CD4-positive, alpha-beta T cell treated with Interleukin-15 for 4 hours (primary cell): ENCODE measurements at places on chromosomes 11 and 22.

- no peak for DNase-seq
Observed at GRCh38 chr11:134794192-134794591, 382.1 kb upstream of the B3GAT1 start.

DNA sequence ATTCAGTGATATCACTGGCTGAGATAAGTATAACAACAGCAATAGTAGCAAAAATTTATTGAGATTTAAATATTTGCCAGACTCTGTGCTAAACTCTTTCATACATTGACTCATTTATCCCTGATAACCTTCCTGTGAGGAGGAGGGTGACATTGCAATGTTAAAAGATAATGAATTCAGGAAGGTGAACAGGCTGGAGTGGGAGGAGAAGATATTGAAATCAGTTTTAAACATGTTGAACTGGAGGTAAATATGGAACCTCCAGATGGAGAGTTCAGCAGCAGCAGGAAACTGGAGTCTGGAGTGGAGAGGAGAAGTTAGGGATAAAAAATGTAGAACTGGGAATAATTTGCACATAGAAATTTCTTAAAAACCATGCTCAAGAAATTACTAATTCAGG is 142.0 kb upstream of the FAT3 start:
- DNase-seq: no peak

GRCh38 chr11:96694338-96694737 is 304.5 kb downstream of the JRKL start:
- DNase-seq: no peak

DNA sequence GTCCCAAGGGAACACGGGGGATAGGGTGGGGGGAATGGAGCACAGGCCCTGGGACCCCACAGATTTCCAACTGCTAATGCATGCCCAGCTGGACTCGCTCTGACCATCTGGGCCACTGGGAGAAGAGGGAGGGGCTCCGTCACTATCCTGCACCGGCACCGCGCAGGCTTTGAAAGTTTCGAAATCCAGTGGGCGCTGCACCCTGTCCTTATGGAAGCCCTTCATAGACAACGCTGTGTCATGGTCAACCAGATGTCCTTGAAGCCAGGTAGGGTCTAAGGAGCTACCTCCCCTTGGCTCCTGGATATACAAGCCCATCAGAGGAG is 30.1 kb downstream of the LRRC10B start:
- DNase-seq: no peak

DNA sequence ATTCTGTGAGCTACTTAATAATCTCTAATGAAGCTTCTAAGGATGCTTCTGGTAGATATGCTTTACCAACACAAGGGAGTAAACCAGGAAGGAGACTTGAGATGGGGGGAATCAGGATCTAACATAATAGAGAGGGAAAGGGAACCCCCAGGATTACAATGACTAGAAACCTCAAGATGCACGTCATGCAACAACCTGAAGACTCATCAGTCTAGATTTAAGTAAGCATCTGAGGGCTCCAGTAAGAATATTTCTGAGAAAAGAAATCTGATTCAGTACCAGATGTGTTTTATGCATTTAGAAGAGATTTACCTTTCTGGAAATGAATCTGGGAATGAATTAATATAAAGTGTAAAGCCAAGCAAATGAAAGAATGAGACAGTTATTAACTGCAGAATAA is 15.2 kb downstream of the KDM4D start:
- no peak for DNase-seq

DNA sequence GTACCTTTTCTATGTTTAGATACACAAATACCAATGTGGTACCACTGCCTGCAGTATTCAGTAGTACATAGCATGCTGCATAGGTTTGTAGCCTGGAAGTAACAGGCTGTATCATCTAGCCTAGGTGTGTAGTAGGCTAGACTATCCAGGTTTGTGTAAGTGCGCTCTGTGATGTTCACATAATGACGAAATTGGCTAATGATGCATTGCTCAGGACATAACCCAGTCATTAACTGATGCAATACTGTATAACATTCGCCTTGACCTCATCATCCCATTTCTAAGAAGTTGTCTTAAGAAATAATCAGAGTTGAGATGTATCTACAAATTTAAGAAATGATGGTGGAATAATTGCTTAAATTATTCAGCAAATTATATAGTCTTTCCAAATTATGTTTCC is 116.0 kb upstream of the TIMP3 start:
- DNase-seq: no peak

DNA sequence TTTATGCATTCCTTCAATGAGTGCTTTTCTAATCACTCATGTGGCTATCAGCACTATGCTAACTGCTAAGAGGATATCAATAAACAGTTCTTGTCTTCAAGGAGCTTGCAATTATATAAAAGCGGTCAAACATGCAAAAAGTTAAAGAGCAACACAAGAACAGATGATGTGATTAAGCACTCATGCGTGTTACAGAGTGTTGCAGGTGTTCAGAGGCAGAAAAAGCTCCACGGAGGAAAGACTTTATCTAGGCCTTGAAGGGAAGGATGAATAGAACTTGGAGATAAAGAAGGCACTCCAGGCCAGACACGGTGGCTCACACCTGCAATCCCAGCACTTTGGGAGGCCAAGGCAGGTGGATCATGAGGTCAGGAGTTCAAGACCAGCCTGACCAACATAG is 13.6 kb downstream of the CD3E start:
- no peak for DNase-seq

DNA sequence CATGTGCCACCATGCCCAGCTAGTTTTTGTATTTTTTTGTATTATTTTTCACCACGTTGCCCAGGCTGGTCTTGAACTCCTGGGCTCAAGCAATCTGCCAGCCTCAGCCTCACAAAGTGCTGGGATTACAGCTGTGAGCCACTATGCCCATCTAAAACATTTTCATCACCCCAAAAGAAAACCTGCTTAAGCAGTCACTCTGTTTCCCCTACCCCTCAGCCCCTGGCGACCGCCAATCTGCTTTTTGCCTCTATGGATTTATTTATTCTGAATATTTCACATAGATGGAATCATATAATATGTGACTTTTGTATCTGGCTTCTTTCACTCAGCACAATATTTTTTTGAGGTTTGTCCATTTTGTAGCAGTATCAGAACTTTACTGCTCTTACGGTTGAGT is 18.6 kb upstream of the P2RY2 start:
- no peak for DNase-seq

DNA sequence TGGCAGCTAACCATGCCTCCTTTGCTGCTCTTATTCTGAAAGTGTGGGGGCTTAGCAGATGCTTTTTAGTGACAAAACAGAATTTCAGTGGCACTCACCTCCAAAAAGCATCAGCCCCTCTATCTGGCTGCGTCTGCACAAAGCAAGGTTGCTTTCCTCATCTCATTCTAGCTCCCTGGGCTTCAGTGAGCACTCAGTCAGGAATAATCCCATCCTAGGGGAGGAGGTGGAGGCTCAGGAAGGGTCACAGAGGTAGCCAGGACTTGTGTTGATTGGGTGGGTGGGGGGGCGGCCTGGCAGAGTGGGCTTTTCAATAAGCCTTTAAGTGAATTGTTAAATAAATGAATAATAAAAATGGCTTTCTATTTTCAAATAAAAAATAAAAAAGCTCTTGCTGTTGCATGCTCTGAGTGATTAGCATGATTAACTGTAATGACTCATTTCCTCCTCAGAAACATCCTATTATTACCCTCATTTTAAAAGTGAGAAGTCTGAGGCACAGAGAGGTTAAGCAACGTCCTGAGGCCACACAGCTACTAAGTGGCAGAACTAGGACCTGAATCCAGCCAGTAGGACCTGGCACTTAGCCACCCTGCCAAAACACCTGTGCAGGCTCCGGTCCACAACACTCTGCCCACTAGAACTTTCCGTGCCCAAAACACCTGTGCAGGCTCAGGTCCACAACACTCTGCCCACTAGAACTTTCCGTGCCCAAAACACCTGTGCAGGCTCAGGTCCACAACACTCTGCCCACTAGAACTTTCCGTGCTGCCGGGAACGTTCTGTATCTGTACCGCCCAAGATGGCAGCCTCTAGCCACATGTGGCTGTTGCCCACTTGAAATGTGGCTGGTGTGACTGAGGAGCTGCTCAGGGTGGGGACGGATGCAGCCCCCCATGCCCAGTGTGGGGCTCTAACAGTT is 5.5 kb downstream of the B3GAT1 start:
- peak; percentile 10 for DNase-seq

GRCh38 chr11:57312511-57313021 is 12.2 kb downstream of the TNKS1BP1 start:
- DNase-seq: no peak

DNA sequence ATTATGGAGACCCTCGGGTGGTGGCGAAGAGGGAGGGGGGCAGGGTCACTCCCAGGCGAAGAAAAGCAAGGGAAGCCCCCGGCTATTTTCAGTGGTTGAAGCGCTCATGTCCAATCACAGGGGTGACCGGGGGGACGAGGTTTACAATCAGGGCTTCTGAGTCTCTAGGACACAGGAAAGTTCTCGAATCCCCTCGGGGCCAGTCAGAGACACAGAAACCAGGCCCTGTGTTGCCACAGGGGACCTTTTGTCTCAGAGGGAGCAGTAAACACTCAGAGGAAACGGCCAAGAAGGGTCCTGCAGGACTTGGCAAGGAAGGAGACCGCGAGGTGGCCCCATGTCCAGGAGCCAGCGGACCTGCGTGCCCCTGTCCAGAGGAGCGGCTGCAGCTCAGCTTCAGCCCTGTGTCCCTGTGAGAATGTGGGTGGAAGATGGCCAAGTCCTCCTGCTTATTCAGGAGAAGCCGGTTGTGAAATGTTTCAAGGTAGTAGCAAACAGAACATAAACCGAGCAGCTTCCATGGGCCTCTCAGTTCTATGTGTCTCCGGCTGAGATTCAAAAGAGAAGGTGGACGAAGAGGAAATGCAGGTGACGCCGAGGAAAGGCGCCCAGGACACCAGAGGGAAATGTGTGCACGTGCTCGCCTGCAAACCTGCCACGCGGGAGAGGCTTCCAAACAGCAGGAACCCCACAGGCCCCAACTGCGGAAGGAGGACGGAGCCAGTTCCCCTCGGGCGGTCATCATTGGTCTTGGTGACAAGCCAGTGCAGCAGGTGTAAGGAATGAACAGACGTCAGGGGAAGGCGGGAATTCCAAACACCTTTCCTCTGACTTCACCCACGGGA is 357.6 kb downstream of the BRD1 start:
- no peak for DNase-seq

- no peak for DNase-seq
Observed at GRCh38 chr11:115716601-115717529, 212.7 kb upstream of the CADM1 start.

GRCh38 chr11:841981-842369 is 354 bp downstream of the POLR2L start:
- DNase-seq: no peak

DNA sequence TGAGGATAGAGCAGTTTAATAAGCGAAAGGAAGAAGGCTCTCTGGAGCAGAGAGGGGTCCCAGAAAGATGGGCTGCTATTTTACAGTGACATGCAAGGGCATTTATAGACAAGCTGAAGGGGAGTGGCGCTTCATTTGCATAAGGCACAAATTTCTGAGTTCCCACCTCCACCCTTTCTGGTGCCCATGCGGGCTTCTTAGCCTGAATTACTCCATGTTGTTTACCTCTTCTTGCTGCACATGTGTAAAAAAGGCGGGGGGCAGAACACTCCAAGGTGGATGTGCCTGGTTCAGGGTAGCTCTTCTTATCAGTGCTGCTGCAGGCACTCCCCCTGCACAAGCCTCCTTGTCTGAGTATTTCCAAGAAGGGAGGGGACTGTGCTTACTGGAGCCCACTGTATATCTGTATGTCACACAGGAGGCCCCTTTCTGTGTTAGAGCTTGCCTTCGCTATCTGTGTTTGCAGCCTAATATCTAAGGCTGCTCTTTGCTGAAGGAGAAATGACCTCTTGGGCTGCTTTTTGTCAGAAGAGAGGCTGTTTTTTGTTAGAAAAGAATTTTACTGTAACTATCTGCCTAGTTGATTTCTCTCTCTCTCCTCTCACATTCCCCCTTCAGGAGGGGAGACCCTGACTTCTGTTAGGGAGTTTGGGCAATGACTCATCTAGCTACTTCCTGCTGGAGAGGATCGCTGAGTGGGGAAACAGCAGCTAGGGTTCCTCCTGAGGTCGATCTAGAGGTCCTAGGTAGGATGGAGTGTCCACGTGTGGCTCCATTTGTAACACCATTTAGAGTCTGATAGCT is 1057.0 kb upstream of the CNTN5 start:
- no peak for DNase-seq

- DNase-seq: no peak
Observed at GRCh38 chr22:43431808-43432554, 20.2 kb downstream of the MPPED1 start.

DNA sequence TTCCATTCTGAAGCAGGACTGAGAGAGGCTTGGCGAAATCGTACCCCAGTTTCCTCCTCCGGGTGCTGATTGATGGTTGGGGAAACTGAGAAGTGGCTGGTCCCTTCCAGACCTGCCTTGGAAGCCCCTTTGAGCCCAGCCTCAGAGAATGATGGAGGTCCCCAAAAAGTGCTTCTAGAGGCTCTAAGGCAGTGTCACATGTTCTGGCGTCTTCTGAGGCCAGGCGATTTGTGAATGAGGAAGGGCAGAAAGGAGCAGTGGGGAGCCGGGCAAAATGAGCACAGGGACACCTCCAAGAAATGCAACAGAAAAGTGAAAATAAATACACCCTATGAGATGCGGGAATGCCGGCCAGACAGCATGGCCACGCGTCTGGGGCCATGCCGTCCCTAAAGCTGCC is 1.0 kb upstream of the LIF start:
- DNase-seq: no peak

GRCh38 chr11:123475469-123475868 is 45.4 kb downstream of the GRAMD1B start:
- DNase-seq: no peak

DNA sequence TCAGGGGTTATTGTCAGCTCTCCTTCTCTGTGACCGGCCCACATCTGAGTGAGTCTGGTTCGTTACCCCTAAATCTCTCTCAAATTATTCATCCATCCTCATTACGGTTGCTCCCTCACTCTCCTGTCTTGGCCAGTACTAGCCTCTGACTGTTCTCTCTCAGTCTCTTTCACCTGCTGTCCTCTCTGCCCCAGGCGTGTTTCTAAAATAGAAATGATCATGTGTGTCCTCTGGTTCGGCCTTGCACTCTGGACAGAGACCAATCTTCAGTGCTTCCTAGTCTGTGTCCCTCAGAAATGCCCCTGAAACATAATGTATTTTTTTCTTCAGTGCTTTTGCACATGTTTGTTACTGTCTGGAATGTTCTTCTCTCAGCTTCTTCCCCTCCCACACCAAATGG is 4.9 kb downstream of the PSMD13 start:
- no peak for DNase-seq

GRCh38 chr11:35675901-35676610 is 13.5 kb downstream of the TRIM44 start:
- no peak for DNase-seq

DNA sequence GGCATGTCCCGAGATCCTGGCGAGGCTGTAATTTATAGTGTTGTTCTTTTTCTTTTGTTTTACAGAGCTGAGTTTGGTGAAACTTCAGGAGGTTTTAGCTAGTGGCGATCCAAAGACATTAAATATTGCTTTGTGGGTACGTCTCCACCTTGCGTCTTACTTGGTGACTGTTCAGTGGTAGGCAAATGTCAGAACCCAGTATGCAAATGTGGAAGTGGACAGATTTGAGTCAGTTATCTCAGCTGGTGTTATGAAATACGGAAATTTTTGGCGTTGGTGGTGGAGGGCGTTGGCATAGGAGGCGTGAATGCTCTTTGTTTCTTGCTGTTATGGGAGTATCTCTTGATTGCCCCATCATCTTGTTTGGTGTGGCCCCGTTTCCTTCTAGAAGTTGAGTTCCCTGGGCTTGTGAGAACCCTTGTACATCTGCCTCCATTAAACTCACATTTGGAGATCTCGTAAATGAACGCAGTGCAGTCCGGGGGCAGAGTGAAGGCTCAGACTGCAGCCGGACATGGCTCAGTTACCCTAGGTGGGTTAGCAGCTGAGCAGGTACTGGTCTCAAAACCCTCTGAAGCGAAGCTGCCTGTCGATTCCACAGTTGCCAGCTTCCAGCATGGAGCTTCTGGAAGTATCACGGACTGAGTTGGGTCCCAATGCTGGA is 39.9 kb downstream of the PTPRJ start:
- DNase-seq: peak; percentile 70
